ENCODE measurements at places on chromosomes 3 and 15.

- DNase-seq: no peak
These were observed 167.8 kb upstream of the TLE3 start for GRCh38 chr15:70265466-70265978.

- DNase-seq: no peak
These were observed 37.2 kb downstream of the CMSS1 start for GRCh38 chr3:99854756-99855298.

- DNase-seq: no peak
These were observed 1.4 kb downstream of the ACSBG1 start for GRCh38 chr15:78232951-78233350.

DNA sequence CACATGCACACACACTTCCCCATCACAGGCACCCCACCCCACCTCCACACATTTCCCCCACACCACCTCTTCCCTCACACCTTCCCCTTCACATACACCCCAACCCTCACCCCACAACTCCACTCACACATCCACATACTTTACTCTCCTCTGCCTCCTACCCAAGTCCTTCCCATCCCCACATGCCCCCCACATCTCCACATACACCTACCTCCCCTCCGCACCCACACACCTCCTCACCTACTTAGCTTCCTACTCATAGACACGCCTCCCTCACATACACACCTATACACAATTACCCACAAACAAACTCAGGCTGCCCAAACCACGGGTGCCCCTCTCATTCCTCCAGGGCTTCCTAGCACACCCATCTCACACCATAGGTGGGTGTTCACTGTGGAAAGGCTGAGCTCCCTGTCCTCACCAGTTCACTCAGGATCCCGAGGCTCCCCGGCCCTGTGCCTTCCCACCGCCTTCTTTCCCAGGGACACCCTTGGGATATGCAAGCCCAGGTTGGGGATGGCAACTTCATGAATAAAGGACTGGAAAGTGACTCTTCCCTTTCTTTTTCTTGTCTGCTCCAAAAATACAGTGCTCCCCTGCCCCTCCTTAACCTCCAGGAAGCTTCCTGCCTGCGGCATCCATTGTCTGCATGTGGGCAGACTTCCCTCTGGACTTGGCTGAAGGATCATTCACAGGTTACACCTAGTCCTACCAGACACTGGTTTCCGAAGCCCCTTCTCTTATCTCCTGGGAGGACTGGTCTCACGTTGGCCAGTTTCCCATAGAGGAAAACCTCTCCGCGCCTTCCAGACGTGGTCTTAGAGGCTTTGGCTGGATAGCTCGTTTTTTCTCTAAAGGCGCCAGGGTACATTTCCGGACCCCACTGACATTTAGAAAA, 61.5 kb downstream of the SLCO2A1 start:
- DNase-seq: no peak

DNA sequence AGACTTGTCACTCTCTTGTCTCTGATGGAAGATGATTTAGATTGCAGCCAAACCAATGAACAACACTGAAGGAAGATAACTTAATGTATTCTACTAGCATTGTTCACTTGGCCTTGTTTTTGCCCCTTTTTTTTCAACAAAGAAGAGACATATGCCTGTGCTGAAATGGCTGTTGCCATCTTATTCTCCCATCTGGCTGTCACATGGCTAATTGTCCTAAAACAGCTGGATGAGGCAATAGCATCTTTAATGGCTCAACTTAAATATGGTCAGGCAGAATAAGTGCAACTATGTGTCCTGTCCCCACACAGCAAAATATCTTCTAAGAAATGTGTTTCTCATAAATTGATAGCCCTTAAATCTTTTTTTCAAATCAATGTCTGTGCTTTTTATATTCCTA, 576.9 kb downstream of the TUSC7 start:
- no peak for DNase-seq

DNA sequence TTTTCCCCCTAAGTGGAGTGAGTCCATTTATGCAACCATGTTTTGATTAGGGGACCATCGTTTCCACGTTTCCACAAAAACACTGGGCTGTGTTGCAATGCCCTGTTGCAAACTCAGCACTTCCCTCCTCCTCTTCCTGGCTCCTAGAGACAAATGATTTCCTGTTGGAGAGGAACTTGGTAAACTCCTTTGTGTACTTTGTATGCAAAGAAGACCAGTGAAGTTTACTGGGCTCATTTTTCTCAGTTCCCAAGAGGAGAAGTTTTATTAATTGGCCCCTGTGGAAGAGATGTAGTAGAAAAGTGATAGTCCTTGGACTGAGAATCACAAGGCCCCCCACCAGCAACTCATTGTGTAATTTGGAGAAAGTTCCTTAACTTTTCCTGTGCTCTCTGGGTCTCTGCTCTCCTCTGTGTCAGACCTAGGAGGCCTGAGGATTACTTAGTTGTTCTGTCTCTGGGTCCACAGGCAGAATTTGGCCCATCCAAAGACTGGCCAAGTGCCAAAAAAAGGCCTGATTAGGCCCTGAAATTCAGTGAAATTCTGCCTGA, 95.0 kb downstream of the ATG7 start:
- peak; percentile 56 for DNase-seq

GRCh38 chr3:111534701-111535100, 7.3 kb upstream of the CD96 start:
- no peak for DNase-seq

DNA sequence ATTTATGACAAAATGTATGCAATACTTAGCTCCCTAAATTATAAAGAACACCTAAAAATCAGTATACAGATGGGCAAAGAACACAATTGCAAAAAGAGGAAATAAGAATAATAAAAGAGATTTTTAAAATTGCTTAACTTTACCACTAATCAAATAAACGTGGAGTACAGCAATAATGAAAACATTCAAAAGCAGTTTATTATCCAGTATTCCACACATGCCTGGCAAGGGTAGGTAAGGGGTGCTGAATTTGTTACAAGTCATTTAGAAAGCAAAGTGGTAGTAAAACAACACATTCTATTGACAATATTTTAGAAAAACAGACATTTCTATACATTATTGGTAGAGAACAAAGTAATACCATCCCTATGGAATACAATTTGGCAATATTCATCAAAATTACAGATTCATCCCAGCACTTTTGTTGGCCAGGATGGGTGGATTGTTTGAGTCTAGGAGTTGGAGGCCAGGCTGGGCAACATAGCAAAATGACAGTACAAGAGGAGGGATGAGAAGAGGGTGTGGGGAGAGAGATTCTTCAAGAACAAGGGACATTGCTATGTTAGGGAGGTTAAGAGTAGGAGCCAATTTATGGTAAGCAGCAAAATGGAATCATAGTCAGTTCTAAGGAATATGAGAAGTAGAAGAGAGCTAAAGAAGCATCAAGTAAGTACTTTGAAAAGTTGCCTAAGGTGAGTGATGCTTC, 3.7 kb upstream of the ACKR4 start:
- DNase-seq: no peak

DNA sequence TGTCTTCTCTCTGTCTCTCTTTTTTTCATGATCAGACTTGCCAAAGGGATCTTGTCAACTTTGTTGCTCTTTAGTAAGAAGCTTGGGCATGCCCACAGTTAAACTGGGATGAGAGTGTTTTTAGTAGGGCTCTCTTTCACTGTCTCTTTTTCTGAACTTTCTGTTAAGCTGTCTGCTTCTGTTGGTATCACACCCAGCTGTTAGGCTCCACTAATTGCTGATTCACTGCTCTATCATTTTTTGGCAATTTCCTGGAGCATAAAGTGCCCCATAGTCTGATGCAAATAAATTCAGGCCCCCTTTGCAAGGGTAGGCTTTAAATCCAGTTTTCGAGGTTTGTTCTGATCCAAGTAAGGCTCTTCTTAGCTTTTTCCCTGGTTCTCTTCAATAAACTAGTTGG, 360.4 kb upstream of the ADAMTS9 start:
- no peak for DNase-seq
